ENCODE measurements at places on chromosomes 7 and 10.

DNA sequence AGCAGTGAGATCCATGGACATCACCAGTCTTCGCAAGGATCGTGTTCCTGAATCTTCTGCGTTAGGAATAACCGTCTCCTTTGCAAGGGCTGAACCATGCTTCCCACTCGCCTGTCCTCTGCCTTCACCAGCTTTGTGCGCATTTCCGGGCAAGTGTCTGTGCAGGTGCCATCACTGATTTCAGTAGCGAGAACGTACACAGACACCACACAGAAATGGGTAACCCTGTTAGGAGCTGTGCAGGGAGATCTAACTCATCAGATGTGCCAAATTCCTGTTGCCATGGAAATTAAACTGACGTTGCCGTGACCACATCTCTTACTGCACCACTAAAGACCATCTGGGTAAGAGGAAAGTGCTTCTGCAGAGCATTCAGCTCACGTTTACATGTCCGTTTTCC, 146.3 kb downstream of the DIP2C start:
- no peaks in the 10 kb centered on the region for H3K36me3 ChIP-seq
- DNase-seq: no peak
- no peak overlapping the region for H3K4me3 ChIP-seq
- no peaks in the 10 kb centered on the region for H3K4me1 ChIP-seq

GRCh38 chr10:4017336-4017735, 232.3 kb upstream of the KLF6 start:
- no peak for DNase-seq
- H3K4me3 ChIP-seq: no peak overlapping the region
- no peak overlapping the region for H3K27ac ChIP-seq
- H3K36me3 ChIP-seq: no peaks in the 10 kb centered on the region
- no peaks in the 10 kb centered on the region for H3K27me3 ChIP-seq
- H3K4me1 ChIP-seq: no peaks in the 10 kb centered on the region

DNA sequence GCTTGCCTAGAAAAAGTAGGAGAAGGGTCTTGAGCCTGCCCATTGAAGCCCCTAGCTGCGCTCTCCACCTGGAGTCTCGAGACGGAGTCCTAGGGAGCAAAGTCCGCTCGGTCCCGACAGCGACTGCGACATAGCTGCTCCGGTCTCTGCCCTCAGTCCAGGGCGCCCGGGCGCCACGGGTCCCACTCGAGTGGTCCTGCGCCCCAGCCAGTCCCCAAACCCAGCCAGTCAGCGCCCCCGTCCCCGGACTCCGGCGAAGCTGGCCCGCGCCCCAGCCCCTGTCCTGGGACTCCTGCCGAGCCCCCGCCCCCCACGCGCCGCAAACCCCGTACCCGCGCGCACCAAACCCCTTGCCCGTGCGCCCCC, 490 bp downstream of the TNS3 start:
- H3K4me1 ChIP-seq: peaks cover 58% of the 10 kb centered on the region
- H3K27ac ChIP-seq: peak overlapping the region; percentile 88
- no peak for DNase-seq
- H3K27me3 ChIP-seq: no peaks in the 10 kb centered on the region

DNA sequence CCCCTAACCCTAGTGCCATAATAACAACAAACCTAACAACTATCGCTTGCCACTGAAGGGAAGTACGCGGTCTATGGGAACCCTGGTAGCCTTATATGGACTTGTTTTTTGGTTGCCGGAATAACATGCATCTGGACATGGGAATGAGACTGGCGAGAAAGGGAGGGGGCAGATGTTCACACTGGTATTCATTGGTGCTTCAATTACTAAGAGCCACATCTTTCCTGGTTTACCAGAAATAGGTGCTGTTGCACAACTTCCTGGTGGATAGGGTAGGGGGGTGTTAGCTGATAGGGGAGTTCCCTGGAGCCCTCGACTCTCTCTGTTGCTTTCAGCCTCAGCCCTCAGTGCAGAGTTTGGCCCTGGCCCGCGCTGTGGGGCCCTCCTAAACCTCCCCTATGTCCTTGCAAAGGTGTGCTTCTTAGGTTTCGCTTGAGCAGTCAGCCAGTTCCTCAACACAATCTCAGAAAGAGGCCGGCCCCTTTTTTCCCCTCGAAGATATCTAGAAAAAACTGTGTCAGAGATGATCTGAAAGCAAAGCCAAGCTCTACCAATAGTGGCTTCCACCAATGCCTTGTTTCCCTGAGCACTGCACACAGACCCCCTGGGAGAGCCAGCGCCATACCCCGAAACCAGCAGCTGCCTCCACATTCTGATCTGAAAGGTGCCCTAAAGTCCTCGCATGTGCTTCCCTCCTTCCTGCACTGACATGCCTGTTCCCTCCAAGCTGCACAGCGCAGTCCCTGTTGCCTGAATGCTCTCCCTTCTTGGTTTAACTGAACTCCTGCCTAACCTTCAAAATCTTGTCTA, 13.5 kb downstream of the TBXAS1 start:
- DNase-seq: no peak
- no peak overlapping the region for H3K27ac ChIP-seq
- no peaks in the 10 kb centered on the region for H3K4me1 ChIP-seq
- H3K4me3 ChIP-seq: no peak overlapping the region

DNA sequence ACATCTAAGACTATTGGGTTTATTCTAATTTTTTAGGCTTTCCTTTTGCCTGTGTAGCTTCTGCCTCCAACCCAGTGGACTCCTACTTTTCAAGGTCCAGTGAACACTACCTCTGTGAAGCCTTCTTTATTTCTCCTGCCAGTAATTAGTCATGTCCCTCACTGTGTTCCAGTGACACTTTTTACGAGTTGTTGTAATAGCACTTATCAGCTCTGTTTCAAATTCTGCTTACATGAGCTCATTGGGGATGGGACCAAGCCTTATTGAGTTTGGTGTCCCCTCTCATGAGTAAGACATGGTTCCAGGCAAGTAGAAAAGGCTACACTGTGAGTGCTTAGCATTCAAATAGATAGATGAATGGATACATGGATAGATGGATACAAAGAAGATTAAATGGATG, 184.6 kb downstream of the HIBADH start:
- H3K4me1 ChIP-seq: no peaks in the 10 kb centered on the region
- H3K27me3 ChIP-seq: no peaks in the 10 kb centered on the region
- no peak for DNase-seq
- no peak overlapping the region for H3K4me3 ChIP-seq

- no peaks in the 10 kb centered on the region for H3K27me3 ChIP-seq
- DNase-seq: peak; percentile 77
- no peak overlapping the region for H3K4me3 ChIP-seq
- H3K27ac ChIP-seq: no peak overlapping the region
- H3K4me1 ChIP-seq: no peaks in the 10 kb centered on the region
Observed at GRCh38 chr7:16668049-16668858, 22.3 kb downstream of the BZW2 start.

DNA sequence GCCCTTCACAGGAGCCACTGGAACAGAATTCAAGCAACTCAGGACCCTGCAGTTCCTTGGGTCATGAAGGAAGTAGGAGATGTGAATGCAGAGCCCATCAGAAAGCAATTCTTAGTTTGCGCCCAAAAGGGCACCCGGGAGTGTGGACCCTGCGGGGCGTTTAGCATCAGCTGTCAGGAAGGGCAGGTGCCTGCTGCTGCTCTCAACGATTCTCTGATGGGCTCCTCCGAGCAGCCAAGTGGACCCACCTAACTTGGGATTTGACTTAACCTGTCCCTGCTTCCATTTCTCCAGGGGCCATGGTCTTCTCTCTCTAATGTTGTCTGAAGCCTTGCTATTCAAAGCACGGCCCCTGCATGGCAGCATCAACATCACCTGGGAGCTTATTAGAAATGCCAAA, 17.1 kb downstream of the CPA5 start:
- H3K27ac ChIP-seq: no peak overlapping the region
- H3K27me3 ChIP-seq: no peaks in the 10 kb centered on the region
- DNase-seq: peak; percentile 31
- H3K4me1 ChIP-seq: no peaks in the 10 kb centered on the region
- no peak overlapping the region for H3K4me3 ChIP-seq
- no peaks in the 10 kb centered on the region for H3K36me3 ChIP-seq

Data from ascending aorta (tissue), 2 donors.